ENCODE measurements at places on chromosomes 12 and 14. TPM values are rescaled to one million over a fixed set of nuclear protein-coding genes. Genes with fewer than 3 reads are reported as not detected.

Gene TM9SF1
- 76.5 TPM for total RNA-seq

Gene XPOT
- total RNA-seq = 104 TPM

Gene PTPRB
- total RNA-seq = 0.49 TPM

Gene SPTB
- total RNA-seq = not detected

Gene MEG3
- total RNA-seq = 262 TPM
